ENCODE measurements at places on chromosomes 12 and 14. TPM values are rescaled to one million over a fixed set of nuclear protein-coding genes. Genes with fewer than 3 reads are reported as not detected.
A peak's percentile ranks its signal among the peaks of the same experiment; 100 is the strongest.

DNA sequence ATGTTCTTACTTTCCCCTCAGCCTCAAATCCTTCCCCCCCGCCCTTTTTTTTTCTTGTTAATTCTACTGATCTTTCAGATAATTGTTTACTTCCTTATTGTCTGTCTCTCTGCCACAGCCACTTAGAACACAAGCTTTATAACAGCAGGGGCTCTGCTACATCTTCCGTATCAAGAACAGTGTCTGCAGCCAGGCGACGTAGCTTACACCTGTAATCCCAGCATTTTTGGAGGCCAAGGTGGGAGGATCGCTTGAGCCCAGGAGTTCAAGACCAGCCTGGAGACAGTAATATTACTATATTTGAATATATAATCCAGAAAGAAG, 5.4 kb downstream of the SOS2 start:
- no peak for DNase-seq

DNA sequence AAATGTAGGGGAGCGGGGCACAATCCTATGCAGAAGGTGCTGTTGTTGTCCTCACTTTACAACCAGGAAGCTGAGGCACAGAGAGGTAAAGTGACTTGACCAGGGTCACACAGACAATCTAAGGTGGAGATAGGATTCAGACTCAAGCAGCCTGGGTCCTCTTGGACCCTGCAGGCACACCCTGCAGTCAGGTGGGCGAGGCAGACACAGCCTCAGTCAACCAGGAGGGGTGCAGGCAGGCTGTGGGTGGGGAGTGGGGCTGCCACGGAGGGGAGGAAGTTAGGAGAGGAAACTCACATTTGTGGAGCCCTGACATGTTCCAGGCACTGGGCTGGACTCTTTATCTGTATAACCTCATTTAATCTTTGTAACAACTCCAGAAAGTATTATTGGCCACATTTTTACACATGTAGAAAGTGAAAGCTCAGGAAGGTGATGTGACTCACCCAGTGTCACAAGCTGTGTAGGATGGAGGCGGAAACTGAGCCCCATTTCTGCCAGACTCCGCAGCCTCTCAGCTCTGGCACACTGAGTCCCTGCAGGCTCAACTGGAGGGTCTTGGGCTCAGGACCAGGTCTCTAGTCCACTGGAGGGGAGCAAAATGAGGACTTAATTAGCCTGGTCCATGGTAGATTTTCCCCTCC, 24.9 kb upstream of the CHGA start:
- DNase-seq = no peak

DNA sequence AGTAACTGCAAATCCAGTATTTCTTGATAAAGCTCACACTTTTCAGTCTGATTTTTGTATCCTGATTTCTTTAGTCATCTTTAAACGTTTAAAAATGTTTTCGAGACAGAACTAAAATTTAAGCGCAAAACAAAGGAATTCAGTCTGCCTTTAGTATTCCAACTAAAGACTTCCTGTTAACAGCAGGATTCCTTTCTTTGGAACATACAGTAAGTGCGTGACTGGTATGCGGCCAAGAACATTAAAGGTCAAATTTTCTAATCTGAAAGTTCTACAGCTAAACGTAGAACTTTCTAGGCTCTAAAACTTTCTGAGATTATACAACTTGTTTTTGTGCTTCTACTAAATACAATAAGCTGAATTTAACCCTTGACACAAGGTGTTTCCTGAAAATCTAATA, 9.9 kb downstream of the SAV1 start:
- DNase-seq = no peak

DNA sequence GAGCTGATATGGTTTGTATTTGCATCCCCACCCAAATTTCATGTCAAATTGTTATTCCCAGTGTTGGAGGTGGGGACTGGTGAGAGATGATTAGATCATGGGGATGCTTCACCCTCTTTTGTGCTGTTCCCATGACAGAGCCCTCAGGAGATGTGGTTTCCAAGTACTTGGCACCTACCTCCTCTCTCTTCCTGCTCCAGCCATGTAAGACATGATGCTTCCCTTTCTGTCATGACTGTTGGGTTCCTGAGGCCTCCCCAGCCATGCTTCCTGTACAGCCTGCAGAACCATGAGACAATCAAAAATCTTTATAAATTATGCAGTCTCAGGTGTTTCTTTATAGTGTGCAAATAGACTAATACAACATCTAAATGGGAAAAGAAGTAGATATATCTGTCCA, 754.5 kb downstream of the TMEM121 start:
- no peak for DNase-seq

DNA sequence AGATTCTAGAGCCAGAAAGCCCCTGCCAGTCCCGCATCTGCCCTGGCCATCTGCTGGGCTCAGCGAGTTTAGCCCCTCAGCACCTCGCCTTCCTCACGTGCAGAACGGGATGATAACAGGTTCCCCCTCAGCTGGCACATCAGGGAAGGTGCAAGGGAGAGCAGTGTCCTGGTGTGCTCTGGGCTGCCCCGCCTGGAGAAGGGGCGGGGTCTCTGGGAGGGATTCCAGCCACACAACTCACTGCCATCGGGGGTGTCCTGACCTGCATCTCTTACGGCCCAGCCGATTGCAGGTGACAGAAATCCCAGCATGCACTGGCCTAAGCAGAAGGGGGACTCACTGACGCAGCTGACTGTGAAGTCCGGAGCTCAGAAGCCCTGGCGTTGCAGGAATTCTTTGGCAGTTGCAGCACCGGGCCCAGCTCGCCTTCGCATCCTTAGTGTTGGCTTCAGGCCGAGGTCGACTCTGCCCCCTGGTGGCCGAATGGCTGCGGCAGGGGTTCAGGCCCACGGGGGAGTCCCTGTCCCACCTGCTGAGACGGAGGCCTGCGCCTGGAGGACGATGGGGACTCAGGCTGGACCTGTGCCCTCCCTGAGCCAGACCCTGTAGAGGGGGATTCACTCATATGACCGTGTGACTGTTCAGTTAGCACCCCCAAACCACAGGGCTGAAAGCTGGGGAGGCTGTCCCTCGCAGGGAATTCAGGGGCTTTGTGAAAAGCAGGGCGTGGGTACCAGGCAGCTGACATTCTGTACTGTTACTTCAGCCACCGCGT, 178.6 kb downstream of the ADGRD1 start:
- DNase-seq = peak; percentile 35

- no peak for DNase-seq
Observed at GRCh38 chr12:49703647-49704137, 3.5 kb downstream of the FMNL3 start.

GRCh38 chr12:58888131-58888783, 32.0 kb downstream of the LRIG3 start:
- DNase-seq = no peak

DNA sequence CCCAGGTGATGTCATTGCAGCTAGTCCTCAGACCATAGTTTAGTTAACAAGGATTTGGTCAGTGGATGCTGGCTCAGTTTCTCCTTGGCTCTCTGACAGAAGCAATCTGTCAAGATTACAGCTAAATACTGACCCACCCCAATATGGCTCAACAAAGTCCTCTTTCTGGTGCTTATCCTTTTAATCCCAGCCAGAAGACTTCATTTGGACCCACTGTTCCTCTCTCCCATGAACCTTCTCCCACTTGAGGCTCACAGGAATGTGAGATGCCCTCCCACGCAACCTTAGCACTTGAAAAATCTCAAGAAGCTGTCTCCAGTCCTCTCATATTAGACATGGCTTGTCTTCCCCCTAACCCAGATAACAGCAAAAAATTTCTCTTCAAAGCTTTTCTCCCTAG, 47.7 kb downstream of the C12orf50 start:
- DNase-seq = no peak

NABP2 gene
- total RNA-seq = 16.1 TPM

OVCH1 gene
- total RNA-seq = 0.79 TPM

KRT79 gene
- total RNA-seq = 0.46 TPM

TMEM106C gene
- total RNA-seq = 73.1 TPM

All from omental fat pad (tissue), 4 donors.